ENCODE measurements at places on chromosomes 1 and 21.

GRCh38 chr1:50779801-50780200, 180.3 kb downstream of the FAF1 start:
- no peak for DNase-seq

- DNase-seq, result no peak
Observed at GRCh38 chr1:8135250-8135649, 109.1 kb upstream of the ERRFI1 start.

DNA sequence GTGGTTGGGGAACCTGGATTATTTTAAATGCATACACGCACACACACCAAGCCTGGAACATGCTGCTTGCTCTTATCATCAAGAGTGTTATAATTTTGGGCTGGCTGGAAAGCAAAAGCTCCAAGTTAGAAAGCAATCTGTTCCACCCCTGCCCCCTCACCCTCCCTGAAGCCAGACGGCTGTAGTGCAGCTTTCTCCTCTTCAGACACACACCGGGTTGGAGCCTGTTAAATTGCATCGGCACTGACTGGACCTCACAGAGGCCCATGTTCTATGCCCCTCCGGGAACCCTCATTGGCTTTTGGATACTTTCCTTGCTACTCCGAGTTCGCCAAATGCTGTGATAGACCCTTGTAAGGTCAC, 90.6 kb upstream of the KCNJ15 start:
- no peak for DNase-seq

DNA sequence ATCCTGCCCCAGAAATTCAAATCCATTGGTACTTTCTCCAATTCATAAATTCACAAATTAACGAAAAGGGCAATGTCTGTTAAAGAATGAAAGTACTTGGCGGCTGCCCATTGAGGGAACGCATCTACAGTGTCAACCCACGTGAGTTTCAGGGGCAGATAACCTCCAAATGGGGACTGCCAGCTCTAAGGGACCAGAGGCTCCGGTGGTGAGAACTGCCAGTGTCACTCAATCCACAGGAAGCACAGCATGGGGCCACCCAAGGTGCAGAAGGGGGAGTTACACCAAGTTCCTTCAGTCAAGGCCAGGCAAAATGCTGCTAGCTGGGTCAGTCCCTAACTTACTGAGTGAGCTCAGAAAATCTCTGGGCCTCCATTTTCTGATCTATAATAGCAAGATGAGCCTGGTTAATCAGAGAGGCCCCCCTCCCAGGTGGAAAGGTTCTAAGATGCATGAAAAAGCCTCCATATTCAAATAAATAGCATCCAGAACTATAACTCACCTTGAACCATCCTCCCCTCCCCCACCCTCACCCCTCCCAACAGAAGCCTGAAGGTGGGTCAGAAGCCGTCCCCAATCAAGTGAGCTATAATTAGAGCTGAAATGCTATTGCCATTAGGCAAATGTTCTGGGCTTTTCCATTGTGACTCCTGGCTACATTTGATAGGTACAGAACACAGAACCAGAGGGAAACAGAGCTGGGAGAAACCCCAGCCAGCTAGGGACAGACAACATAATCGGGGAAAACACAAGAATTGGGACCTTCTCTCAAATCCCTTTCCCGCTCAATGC, 41.7 kb downstream of the LRP8 start:
- DNase-seq, result peak; percentile 69

DNA sequence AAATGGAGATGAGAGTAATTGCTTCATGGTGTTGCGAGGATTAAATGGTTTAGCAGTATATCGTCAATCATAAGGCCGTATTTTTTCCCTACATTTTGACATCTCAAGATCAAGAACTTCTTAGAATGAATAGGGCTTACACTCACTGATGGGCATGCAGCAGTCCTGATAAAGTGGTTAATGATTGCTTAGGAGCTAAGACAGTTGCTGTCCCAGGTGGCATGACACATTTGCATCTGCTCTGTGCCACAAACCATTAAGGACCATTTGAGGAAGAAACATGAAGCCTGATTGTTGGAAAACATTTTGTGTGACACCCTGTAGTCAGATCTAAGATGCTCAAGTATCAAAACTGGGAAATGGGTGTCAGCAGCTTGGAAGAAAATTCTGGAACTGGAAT, 81.0 kb upstream of the SGIP1 start:
- no peak for DNase-seq

- DNase-seq, result no peak
Observed at GRCh38 chr1:53625049-53625448, 113.9 kb downstream of the GLIS1 start.

GRCh38 chr1:21126324-21126723, 50.4 kb downstream of the EIF4G3 start:
- DNase-seq, result peak; percentile 25

DNA sequence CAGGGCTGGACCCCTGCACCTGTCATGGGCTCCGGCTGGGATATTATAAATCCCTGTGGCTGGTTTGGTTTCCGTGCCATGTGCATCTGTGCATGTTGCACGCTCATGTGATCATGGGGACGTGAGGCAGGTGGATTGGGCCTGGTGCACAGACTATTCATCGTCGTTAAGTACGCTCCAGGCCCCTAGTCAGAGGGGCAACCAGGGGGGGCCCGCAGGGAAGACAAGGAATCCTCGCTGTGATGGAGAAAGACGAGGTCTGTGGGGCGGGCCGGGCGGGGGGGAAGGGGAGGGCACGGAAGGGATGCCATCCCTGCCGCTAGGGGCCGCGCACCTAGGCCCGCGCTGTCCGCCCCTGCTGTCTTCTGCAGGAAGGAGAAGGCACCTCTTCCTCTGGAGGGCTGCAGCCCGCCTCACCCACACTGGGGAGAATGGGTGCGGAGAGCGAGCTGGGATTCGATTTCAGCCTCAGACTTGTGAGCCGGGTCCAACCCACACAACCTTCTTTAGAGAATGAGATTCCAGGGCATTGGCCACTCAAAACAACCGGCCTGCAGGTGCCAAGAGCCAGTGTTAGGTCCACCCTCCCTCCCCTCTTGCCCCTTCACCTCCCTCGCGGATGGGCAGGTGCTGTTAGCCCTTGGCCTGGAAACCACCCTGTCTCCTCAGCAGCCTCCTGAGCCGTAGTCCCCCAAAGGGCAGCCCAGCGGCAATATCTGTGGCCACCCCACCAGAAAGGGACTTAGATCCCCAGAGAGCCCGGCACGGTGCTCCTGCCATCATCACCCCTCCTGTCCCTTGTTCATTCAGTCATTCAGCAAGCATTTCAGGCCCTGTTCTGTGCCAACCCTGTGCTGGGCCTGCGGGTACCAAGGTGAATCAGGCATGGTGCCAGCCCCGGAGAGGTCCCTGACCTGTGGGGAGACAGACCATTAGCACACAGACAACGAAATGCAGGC, 950 bp upstream of the LRP8 start:
- no peak for DNase-seq

DNA sequence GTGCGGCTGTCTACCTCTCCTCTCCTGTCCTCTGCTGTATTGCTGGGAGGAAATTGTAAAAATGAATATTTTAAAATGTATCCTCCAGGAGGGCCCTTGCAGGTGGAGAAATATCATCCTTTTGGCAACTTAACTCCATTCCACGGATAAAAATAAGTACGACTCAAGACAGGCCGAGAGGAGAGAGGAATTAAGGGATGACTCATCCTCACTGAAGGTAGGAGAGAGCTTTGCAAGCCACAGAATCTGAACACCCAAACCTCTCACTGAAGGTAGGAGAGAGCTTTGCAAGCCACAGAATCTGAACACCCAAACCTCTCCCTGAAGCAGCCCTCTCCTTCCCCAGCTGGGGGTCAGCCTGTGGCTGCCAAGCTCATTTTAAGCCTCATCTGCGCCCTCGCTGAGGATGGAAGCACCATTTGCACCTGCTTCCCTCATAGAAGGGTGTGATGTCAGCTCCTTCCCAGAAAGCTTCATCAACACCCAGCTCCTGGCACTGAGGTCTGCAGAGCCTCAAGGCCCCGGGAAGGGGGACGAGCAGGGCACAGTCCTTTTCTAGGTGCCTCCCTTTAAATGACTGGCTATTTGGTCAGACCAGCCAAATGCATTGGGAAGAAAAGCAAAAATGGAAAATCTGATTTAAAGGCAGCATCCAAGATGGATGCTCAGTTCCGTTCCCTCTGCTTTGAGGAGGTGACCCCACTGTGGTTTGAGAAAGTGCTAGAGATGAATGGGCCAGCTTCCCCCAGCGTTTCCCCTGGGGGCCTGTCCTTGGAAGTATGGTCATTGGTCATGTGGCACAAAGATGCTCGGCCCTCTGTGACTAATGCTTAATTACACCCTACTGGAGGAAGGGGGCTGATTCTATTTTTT, 12.9 kb upstream of the SELENON start:
- peak; percentile 62 for DNase-seq

DNA sequence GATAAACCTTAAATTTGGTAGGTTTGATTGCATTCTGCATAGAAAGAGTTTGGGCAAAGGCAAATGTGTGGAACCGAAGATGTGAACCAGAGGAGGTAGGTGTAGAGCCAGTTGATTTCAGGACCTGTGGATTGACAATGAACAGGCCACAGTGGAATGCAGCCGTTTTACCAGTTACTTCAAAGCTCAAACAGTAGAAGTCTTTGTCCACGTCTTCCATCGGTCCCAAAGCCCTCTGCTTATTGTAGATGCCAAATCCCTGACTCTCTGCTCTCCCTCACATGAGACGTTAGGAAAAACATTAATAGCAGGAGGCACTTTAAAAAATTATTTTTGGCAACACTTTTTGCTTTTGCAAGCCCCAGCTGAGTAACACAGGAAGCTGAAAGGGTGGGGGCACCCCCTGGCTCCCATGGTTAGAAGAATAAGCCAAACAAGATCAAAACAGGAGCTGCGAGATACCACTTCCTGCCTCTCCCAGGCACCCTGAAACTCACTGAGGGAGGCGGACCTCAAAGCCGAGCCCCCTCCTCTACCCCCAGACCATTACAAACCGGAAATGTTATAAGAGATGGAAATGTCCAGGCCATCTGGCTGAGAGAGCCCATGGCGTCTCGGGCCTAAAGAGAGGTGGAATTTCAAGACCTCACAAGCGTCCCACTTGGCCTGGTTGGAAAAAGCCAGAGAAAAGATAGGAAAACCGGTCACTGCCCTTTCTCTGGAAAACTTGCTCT, 13.5 kb downstream of the TRAF3IP3 start:
- DNase-seq, result no peak

- peak; percentile 17 for DNase-seq
Observed at GRCh38 chr1:158039380-158039779, 45.9 kb downstream of the KIRREL1 start.

DNA sequence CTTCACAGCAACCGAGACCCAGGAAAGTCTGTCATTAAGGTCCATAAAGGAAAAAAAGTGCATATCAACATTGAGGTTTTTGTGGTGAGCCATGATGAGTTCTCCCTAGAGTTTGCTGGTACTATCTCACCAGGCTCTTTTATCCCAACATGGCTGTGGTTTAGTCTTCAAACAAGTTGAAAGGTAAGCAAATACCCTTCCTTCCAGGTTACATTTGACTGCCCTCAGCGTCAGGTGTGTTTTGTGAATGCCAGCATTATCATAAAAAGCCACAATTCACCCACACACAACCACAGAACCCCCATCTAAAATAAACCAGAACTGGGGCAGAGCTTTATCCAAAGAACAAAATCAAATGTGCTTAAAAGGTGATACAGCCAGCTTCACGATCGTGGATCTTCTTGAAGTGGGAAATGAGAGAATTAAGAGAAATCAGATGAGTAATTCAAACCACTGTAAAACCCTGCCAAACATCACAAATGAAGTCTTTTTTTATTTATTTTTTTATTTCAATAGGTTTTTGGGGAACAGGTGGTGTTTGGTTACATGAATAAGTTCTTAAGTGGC, 64.7 kb downstream of the SETD4 start:
- no peak for DNase-seq

DNA sequence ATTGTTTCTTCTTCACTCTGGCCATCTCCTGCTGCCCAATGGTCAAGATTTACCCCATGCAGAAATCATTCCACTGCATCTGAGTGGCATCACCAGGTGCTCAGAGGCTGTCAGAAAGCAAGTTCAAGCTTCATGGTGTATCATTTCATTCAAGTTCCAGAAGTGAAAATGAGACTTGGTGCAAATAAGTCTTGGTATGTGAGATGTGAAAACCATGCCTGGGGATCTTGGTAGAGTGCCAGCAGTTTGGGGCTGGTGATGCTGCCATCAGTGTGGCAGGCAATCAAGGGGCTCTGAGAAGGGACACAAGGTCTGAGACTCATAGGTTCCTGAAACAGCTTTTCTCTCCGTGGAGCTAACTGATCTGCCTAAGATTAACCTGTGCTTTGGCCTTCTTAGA, 52.0 kb downstream of the CD2 start:
- no peak for DNase-seq

GRCh38 chr21:42269386-42269785, 45.8 kb downstream of the TFF3 start:
- peak; percentile 86 for DNase-seq

- DNase-seq, result no peak
Observed at GRCh38 chr1:114490274-114490693, 20.7 kb downstream of the TRIM33 start.

GRCh38 chr21:29347274-29347681, 48.6 kb downstream of the BACH1 start:
- no peak for DNase-seq

- DNase-seq, result no peak
Observed at GRCh38 chr1:39777306-39777705, 6.2 kb upstream of the OXCT2 start.

GRCh38 chr1:165875171-165875570, 47.8 kb downstream of the UCK2 start:
- DNase-seq, result no peak

DNA sequence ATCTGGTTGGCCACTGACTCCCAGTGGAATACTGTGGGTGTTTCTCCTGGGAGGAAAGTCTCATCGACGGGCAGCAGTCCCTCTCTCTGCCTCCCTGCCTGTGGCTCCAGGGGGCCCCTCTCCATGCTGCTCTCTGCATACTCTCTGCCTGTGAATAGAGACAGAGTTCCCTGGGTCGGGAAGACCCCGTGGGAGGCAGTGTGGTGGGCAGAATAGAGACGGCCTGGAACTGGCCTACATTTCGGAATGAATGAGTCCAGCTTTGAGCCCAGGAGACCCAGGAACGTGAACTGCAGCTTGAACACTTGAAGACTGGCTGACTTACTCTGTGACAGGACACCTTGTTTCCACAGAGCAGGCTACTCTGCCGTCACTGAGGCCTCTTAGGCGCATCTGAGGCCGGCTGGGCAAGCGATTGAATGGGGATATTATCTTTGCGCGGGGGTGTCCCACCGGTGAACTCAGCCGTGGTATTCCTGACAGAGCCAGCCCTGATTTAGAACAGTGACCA, 64.0 kb downstream of the KIF21B start:
- DNase-seq, result no peak

GRCh38 chr1:2469103-2469940, 6.8 kb upstream of the PLCH2 start:
- DNase-seq, result peak; percentile 11

- DNase-seq, result no peak
Observed at GRCh38 chr1:185450060-185450788, 133.2 kb upstream of the IVNS1ABP start.

- DNase-seq, result no peak
Observed at GRCh38 chr1:81069856-81070255, 730.9 kb upstream of the ADGRL2 start.

Measured in NCI-H69 (cell line).